ENCODE measurements at places on chromosomes 1 and 21.

GRCh38 chr1:16425125-16426025 lies 11.8 kb downstream of the SPATA21 start:
- DNase-seq = no peak

DNA sequence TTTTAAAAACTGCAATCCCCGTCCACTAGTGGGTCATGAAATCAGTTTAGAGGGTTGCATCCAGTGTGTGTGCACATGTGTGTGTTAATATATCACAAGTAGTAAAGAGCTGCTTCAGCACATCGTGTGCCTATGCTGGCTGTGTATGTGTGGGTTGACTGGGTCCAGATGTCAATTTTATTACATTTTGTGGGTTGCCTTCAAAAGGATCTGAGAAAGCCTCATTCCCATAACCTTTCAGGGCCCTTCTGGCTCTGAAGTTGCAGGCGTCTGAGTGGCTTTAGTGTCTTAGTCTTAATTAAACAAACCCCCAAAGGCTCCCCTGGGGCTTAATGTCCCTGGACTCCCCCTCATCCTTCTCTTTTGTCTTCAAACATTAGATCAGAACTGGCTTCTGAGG lies 19.8 kb downstream of the PLA2G2D start:
- no peak for DNase-seq

GRCh38 chr1:38114241-38115026 lies 67.8 kb upstream of the POU3F1 start:
- no peak for DNase-seq

GRCh38 chr1:30685796-30686165 lies 37.6 kb downstream of the MATN1 start:
- DNase-seq = no peak

DNA sequence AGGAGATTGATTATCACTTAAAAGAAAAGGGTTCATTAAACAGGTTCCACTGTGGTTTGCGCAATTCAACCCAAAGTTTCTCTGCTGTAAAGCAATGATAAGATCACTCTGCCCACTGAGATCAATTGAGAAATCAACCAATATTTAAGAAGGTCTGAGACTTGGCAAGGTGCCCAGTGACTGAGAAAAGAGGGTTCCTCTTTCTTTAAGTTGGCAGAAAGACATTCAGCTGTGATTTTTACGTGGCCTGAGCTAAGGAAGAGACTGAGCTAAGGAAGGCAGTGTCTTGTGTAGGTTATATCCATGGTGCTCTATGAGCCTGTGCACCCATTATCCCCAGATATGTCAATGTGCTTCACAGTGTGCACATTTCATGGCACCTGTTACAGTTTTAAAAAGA lies 344.1 kb downstream of the DISC1 start:
- DNase-seq = no peak

DNA sequence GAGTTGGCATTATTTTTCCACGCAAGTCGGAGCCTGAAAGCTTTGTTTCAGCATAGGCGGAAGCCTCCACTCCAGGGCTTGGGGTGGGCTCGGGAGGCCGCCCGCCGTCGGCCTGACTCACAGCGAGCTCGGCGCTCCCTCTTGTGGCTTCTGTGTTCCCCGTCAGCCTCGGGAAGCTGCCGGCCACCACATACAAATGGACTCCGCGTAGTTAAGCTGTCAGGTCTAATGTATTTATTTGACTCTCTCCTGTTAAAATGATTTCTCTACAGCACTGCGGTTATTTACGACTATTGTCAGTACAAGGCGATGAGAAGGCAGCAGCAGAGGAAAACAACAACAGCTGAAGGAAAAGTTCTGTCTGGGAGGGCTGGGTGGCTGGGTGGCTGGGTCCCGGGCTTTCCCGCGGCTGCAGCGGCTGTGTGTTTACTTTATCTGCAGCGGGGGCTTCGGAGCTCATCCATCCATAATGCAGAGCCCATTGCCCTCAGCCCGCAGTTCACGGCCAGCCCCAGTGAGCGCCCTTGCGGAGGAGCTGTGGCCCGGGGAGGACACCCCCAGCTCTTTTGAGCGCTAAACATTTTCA lies 375.7 kb upstream of the CAMK1G start:
- peak; percentile 8 for DNase-seq

- no peak for DNase-seq
Measured at GRCh38 chr1:5731110-5731423, 261.2 kb downstream of the NPHP4 start.

DNA sequence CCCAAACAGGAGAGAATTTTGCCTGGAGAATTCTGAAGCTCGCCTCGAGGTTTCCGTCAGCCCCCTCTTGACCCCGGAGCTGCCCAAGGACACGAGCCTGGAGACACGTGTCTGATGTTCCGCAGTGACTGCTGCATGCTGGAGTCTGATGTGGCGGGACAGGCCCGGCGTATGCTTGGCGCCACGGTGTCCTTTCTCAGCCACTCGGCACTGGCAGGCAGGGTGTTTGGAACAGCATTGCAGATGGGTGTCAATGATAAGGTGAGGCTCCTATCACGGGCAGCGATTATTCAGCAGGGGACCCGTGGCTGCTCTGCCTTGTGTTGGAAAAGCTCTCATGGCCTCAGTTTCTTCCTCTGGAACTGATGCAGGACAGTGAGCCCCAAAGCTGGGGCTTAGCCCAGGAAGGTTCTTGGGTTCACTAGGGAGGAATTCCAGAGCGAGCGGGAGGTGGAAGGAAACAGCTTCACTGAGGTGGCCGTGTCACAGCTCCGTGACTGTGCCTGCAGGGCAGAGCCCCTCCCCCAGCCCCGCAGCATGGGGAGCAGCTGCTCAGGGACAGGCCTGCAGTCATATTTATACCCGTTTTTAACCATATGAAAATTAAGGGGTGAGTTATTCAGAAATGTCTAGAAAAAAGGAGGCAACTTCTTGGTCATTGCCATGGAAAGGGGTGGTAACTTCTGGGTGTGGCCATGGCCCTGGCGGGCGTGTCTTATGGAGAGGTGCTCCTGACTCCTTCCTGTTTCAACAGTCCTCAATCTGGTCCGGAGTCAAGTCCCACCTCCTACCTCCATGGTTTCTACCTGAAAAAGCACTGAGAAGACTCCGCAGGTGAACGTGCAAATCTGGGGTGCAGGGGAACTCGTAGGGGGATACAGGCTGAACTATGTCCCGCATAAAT lies 123.4 kb downstream of the SIK1 start:
- DNase-seq = no peak

- DNase-seq = no peak
Measured at GRCh38 chr1:221451741-221452140, 290.1 kb downstream of the DUSP10 start.

- no peak for DNase-seq
Measured at GRCh38 chr1:65264197-65264929, 45.0 kb upstream of the DNAJC6 start.

DNA sequence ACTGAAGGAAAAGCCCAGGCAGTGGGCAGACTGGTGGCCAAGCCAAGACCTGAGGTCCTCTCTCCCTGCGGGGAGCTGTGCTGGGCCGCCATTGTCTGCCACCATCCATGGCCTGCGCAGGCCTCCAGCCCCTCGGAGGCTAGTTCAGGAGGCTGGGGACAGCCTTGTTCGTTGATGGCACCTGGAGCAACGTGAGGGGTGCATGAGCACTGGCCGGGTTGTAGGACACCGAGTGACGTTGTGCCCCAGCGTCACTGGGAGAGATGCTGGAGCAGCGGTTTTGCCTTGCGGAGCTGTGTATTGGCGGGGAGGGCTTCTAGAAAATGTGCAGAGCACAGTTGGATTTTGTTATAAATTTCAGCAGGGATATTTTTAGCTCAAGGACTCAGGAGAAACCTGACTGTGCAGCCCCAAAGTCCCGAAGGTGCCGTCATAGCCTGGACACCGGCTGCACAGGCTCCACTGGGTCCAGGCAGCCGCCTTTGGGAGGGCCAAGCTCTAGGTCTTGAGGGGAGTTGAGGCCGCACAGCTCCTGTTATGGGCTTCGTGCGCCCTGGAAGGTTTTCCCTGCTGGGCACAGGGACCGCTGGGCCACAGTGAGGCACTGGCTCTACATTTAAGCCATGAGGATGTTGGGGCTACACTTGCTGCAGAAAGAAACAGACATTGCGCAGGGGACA lies 48.2 kb upstream of the ADARB1 start:
- DNase-seq = no peak

DNA sequence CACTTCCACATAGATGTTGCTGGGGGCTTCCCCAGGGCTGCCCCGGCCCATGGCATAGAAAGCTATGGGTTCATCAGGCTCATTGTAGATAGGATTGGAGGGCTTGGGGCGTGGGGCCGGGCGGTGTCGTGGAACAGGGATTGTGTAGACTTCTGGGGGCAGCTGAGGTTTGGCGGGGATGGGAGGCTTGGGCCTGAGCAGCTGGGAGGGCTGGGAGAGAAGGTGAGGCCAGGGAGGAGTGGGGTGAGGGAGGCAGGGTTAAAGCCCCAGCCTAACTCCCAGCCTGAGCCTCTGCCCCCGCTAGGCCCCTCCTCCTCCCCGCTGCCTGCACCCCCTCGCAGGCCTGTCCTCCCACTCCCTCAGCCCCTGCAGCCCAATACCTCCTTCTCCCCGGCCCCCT lies 7.4 kb downstream of the SH2D2A start:
- no peak for DNase-seq

GRCh38 chr1:180901076-180901990 lies 11.4 kb upstream of the KIAA1614 start:
- DNase-seq = no peak

- DNase-seq = no peak
Measured at GRCh38 chr1:241323514-241324195, 33.4 kb downstream of the RGS7 start.

- no peak for DNase-seq
Measured at GRCh38 chr21:17693801-17694200, 81.1 kb upstream of the BTG3 start.

- peak; percentile 17 for DNase-seq
Measured at GRCh38 chr1:44036409-44037139, 5.3 kb upstream of the SLC6A9 start.

DNA sequence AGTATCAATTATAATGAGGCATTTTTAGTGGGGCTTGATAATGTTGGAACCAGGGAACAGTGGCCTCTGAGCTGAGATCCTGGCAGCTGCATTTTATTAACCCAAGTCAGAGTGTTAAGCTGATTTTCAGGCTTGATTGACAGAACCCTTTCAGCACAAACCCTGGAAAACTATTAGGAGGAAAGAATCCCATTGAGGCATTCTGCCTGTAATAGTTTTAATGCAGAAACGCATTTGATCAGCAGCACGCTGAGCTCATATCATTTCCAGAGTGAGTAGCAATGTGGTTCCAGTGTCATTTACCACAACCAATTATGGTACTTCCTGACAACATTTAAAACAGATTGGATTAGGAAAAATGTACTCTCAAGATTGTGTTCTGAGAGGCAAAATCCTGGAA lies 78.3 kb upstream of the BARHL2 start:
- DNase-seq = no peak

GRCh38 chr1:11524465-11525150 lies 45.7 kb downstream of the DISP3 start:
- no peak for DNase-seq

DNA sequence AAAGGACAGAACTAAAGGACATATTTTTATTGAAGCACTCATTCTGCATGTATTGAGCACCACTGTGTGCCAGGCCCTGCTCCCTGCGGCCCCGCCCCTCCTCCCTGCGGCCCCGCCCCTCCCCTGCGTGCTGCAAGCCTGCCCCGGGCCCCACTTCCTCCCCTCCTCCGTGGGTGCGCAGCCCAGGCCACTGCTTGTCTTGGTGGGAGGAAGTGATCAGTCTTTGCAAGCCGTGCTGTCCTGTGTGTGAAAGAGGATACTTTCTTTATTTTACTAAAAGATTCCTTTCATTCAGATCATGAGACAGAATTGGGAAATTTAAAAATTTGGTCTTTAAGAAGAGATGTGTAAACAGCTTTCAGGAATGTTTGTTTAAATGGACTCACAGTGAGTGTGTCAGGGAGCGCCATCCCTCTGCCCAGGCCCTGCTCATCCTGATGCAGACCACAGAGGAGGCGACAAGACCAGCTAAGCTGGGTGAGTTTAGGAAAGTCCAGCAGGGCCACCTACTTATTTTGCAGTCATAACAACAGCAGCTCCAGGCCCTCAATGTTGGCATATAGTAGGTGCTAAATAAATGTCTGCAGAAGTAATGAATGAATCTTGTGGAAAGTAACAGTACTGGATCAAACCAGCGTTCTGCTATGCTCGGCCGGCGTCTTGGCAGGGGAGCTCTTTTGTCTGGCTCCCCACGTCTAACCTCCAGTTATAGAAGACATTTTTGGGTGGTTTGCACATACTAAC lies 88.3 kb upstream of the SELENON start:
- DNase-seq = peak; percentile 12

DNA sequence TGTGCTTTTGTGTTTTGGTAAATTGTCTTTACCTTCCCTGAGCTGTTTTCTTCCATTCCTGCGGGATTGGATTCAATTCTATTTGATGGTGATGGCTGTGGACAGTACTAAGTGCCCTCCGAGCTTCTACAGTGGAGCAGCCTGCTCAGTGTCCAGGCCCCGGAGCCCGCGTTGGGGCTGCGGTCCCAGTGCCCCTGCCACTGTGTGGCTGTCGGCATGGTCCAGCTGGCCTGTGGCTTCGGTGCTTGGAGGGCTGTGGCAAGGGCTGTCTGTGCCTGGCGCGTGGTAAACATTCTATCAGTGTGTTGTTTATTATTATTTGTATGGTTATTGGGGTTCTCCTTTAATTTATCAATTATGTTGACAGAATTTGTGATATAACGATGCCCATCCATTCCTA lies 109.1 kb upstream of the COL6A1 start:
- no peak for DNase-seq

DNA sequence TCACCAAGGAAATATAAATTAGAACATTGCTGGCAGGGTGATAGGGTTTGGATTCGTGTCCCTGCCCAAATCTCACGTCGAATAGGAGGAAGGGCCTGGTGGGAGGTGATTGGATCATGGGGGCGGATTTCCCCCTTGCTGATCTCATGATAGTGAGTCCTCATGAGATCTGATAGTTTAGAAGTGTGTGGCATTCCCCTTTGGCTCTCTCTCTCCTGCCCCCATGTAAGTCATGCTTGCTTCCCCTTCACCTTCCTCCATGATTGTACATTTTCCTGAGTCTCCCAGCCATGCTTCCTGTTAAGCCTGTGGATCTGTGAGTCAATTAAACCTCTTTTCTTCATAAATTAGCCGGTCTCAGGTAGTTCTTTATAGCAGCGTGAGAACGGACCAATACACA lies 60.6 kb downstream of the VPS26C start:
- DNase-seq = no peak

DNA sequence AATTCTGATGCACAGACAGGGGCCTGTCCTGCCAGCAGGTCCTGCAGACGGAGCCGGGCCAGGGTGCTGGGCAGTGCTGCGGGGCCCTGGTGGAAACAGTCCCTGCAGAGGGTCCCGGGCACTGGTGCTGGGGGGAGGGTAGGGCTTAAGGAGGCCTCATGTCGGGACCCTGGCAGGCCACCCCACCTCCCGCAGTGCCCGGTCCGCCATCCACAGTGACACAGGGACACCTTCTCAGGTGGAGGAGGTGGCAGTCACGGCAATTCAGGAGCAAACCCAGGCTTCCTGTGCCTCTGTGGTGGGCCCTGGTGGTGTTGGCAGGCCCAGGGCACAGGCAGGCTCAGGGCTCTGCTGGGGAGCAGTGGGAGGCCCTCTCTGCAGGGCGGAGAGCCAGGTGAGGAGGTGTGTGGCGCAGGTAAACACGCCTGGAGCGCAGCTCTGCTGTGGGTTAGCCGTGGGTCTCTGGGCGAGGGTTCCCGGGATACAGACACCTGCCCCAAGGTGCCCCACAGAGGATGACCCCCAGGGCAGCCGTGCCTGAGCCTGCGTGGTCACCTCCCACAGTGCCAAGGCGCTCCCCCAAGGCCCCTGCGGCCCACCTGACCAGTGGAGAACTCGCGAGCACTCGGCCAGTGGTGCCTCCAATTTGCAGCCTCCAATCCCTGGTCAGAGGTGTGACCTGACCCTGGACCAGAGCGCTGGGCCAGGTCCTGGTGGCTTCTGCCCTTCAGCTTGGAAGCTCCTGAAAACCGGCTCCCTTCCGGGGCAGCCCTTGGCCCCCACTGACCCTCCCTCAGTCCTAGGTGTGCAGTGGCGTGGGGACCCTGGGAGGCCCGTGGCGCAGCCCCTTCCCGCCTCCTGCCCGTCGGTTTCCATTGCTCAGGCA lies 19.2 kb downstream of the COL18A1 start:
- no peak for DNase-seq
